ENCODE measurements at places on chromosomes 6 and 20. TPM values are rescaled to one million over a fixed set of nuclear protein-coding genes. Genes with fewer than 3 reads are reported as not detected.

DNA sequence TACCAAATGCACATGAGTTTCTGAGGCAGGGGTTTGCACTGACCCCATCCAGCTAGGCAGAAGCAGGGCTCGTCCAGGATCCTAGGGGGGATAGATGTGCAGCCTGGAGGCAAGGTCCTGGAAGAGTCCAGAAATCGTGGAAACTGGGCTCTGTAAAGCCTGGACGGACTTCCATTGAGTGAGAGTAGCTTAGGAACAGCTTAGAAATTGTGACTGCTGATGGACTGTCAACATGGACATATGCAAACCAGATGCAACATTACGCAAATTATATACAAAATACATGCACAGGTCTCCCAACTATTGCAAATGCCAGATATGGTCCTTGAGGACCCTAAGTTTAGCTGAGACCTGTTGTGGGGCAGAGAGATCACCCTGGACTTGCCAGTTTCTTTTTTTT, 4.8 kb upstream of the EMILIN3 start:
- DNase-seq, result no peak

DNA sequence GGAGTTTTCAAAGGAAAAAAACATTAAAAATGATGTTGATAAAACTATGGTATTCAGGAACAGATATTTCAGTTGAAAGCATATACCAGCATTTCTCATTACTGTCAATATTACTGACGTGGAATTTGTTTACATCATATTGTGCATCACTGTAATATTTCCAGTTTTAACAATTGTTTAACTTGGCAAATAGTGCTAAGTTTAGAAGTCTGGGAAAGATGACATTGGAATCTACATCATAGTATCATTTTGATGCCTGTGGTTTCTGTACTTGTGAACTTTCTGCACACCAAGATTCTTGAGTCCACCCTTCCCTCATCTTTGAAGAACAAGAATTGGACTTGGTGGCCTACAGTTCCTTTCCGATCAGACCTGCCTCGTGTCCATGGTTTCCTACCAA, 98.1 kb downstream of the RALGAPA2 start:
- DNase-seq, result no peak

GRCh38 chr6:169763308-169763707, 11.9 kb downstream of the ERMARD start:
- DNase-seq, result no peak

GRCh38 chr6:146429831-146430230, 113.8 kb upstream of the RAB32 start:
- no peak for DNase-seq

The FUCA2 gene
- total RNA-seq, result 72.2 TPM

DNA sequence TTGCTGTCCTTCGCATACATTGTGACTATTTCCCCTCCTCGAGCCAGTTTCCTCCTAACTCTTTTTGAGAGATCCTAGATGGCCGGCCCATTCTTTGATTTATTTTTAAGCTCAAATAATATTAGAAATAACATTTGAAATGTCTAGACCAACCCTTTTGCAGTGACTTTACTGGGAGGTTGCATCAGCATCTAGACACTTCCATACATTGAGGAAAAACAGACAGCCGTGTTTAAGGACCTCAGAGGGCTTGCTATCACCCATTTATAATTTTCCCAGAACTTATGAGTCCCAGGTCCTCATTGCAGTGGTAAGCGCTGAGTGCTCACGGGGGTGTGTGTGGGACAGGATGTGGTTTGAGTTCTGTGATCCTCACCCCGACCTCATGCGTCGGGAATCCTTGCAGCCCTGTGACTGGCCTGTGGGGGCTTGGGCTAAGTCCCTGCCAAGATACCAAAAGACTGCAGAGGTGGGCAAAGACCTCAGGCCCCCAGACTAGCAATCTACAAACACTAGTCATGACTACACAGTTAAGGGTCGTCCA, at the start of gene GPX5:
GPX5 (plus strand) TSS at position 386 of the 544 bp plus-strand sequence; CDS start at position 519, 133 bp downstream.
- no peak for DNase-seq

The HIVEP1 gene
- 22.2 TPM for total RNA-seq

DNA sequence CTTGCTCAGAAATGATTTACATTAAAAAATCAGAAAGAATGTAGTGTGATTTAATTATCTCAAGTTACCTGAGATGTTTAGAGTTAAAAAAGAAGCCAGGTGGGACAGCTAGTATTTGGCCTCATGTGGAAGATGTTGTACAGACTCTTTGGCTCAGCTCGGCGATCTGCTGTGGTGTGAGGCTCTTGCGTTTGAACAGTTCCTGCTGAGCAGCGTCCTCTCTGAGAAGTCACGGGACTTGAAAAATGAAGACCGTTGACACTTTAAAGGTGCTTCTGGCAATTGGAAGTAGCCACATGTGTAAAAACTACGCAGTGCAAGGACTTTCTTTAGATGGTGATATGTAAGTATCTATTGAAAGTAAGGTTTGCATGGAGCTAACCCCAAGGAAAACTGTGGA, 169.0 kb downstream of the BACH2 start:
- no peak for DNase-seq

DNA sequence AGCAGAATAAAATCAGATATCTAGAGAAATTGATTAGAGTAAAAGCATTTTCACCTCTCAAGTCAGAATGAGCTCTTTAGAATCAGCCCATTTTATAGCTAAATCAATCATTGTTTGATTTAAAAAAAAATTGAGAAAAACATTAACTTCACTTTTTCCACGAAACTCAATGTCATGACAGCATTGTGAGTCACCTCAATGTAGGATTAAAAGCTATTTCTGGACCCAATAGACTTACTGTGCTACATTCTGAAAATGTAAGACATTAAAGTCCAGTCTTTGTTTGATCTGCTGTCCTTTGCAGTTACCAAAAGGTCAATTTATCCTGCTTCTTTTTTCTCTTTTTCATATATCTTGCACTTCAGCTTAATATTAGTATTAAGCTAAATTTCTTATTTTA, 519.4 kb upstream of the ZNF337 start:
- DNase-seq, result no peak

DNA sequence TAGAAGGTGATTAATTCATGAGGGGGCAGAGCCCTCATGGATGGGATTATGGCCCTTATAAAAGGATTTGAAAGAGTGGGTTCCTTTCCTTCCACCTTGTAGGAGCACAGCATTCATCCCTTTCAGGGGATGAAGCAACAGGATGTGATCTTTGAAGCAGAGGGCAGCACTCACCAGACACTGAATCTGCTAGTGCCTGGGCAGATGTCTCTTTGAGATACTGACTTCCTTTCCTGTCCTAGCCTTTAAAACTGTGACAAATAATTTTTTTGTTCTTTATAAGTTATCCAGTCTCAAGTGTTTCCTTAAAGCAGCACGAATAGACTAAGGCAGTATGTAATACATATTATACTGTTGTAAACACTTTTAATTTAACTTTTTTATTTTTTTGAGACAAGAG, 538.6 kb upstream of the RNF217 start:
- DNase-seq, result no peak

DNA sequence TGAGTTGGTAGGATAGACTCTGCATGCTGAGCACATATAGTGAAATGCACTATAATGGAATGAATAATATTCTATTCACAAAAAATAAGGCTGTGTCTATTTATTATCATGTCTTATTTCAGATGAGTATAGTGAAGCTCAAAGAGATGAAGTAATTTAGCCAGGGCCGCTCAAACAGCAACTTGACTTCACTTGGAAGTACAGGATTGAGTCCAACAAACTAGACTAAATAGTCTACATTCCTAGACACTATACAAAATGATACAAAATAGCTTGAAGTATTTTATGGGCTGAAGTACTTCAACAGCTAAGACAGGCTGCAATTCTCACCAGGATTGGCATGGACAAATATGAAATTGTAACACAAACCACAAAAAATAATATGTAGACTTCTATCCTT, 144.5 kb upstream of the DST start:
- no peak for DNase-seq

- DNase-seq, result peak; percentile 63
These were observed 11.1 kb downstream of the TOX2 start for GRCh38 chr20:43925801-43926200.

The ANKEF1 gene
- total RNA-seq, result 4.8 TPM

The FOXC1 gene
- 1.5 TPM for total RNA-seq

GRCh38 chr6:165841153-165841558, 178.1 kb upstream of the PDE10A start:
- DNase-seq, result no peak

GRCh38 chr6:127963495-127963894, 62.6 kb upstream of the THEMIS start:
- DNase-seq, result no peak

The EPPIN gene
- not detected for total RNA-seq

Data from colonic mucosa (tissue), 4 donors.